ENCODE measurements at places on chromosomes 6 and 20. TPM values are rescaled to one million over a fixed set of nuclear protein-coding genes. Genes with fewer than 3 reads are reported as not detected.

The RBBP8NL gene
- total RNA-seq: 3.7 TPM

DNA sequence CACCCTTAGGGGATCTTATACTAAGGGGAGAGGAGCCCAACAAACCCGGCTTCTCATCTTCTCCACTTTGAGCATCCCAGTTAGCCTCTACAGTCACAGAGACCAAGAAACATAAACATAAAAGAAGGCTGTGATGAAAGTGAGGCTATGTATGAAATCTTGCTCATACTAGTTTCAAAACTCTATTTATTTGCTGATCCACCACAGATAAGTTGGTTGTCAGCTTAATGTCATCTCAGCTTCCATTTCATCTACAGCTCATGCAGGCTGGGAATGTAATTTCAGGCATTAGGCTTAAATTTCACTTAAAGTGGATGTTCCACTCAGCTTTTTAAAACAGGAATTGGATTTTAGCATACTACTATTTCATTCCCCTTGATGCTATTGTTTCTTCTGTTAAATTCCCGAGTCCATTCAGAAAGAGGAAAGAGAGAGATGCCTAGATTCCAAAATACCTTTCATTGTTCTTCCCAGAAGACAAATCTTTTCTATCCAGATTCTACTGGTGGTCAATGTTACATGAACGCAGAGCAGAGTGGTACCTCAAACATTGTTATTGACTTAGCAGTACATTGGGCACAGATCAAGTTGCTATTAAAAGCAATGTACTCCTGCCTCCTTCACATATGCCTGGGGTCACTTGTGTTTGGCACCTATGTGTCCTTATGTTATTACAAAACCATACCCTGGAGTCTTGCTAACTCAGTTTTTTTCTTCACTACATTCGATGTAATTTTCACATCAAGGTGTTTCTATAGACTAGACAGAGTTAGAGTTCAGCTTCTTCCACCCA, 149.0 kb downstream of the HACE1 start:
- DNase-seq: no peak

The TPMT gene
- total RNA-seq: 23.9 TPM

DNA sequence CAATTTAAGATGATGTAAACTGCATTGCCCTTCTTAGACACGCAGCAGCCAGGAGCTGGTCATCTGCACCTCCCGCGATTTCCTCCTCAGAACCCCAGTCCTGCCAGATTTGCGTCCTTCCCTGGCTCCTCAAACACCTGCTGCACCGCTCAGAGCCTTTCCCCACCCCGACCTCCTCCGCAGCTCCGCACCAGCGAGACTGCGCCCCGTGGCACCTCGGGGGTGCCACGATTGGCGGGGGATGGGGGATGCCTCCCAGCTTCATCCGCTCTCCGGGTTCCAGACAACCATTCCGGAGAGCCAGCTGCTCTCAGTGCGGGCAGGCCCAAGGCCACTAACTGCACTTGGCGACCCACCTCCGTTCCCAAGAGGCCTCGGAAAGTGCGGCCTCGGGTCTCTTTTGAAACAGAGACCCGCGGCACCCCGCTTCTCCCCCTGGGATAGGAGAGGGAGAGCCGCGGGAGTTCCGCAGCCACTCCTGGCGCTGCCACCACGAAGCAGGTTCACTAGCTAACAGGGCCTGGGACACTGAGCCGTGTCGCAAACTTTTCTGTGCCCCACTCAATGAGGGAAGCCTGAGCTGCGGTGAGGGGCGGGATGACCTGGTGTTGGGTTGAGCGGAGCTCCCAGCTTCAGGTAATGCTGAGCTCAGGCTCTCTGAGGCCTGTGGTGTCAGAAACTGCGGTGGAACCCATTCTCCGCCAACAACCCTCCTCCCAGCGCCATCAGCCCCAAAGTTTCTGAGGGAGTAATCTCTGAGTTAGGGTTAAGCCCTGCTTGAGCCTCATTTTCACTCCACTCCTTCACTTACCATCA, 7.3 kb upstream of the TFAP2A start:
- DNase-seq: no peak

GRCh38 chr20:52411611-52412010, 220.0 kb upstream of the ZFP64 start:
- DNase-seq: no peak
